ENCODE measurements at places on chromosomes 4 and X.

DNA sequence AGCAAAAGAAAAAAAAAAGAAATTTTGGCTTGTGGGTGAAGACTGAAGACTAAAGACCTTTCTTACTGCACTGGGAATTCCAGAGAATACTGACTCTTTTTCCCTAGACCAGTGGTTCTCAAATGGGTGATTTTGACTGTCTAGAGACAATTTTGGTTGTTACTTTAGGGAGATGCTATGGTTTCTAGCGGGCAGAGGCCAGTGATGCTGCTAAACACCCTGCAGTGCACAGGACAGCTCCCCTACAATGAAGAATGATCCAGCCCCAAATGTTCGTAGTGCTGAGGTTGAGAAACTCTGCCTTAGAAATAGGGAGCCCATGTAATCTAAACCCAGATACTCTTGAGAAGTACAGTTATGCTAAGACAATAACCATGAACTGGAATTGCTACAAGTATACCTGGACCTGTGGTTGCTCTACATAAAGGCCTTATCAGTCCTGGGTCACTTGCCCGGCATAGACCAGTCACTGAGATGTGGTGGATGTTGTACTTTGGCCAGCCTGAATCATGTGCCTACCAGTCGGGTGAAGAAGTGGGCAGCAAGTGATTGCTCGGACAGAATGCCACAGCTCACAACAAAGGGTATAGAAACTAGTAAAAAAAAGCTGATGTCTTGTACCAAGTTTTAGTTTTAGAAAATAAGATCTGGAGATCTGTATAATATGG lies 16.0 kb downstream of the ARHGAP10 start:
- no peak for DNase-seq

DNA sequence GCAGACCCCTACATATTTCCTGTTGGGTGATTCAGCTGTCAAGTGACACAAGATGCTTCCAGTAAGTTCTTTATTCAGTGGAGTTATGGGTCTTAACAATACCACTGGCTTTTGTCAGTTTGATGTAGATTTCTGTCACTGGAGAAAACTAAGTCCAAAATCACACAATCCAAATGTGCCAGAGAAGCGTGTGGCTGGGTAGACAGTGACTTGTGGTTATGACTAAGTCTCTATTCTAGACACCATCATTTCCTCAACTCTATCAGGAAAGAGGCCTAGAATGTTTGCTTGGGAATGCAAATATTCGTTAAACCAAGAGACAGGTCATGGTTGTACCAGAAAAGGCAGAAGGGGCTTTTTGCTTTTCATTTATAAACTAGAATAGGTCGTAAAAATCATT lies 54.4 kb upstream of the HS3ST1 start:
- DNase-seq: no peak

- no peak for DNase-seq
Observed at GRCh38 chr4:150461957-150462356, 120.0 kb upstream of the MAB21L2 start.

GRCh38 chr4:110781944-110782343 lies 159.1 kb upstream of the PITX2 start:
- no peak for DNase-seq

DNA sequence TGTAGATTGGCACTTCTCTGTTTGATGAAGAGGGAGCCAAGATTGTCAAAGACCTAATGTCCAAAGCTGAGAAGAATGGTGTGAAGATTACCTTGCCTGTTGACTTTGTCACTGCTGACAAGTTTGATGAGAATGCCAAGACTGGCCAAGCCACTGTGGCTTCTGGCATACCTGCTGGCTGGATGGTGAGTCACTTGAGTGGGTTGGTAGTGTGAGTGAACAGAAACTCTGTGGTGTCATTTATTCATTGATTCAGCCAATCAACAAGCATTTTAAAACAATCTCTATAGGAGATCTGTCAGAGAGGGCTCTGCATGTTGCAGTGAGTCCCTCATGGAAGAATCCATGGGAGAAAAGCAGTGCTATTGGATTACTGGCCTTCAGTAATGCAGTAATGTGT lies 16.3 kb downstream of the TAF9B start:
- DNase-seq: no peak

- DNase-seq: no peak
Observed at GRCh38 chrX:84933956-84934556, 69.6 kb upstream of the APOOL start.

- no peak for DNase-seq
Observed at GRCh38 chrX:23623797-23624196, 43.5 kb upstream of the PRDX4 start.
